ENCODE measurements at places on chromosomes 12 and 14.

DNA sequence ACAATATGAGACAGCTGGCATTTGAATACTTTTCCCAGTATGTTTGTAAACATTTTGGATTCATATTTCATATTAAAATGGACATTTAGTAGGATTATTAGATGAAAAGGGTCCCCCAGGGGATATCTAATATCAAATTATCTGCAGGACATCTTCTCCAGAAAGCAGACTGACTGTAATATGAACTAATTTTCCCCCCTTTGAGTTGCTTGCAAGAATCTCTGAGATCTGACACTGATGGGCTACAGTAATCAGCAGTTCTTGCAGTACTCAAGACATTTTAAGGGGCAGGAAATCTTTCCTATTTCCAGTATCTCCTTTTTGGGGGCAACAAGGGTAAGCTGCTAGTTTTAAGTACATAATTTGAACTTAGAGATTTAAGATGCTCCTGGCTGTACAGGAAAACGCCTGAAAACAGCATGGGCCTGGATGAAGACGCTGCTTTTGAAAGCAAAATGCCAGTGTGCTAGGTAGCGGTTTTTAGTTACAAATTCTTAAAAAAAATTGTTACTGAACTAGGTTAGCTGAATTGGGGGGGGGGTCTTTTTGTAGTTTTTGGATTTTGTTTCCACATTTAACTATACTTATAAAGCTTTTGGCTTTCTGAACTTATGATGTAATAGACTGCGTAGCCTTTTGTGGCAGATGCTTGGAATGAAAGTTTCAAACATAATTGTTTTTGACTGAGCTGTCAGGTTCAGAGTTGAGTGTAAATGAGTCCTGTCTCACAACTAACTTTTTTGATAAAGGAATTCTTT lies 2.2 kb downstream of the FRMD6 start:
- no peak for DNase-seq

GRCh38 chr12:79380402-79380801 lies 310.4 kb downstream of the PAWR start:
- no peak for DNase-seq

- no peak for DNase-seq
Observed at GRCh38 chr12:40351976-40352375, 127.2 kb downstream of the LRRK2 start.

- DNase-seq = no peak
Observed at GRCh38 chr12:69476276-69477017, 6.3 kb downstream of the FRS2 start.

DNA sequence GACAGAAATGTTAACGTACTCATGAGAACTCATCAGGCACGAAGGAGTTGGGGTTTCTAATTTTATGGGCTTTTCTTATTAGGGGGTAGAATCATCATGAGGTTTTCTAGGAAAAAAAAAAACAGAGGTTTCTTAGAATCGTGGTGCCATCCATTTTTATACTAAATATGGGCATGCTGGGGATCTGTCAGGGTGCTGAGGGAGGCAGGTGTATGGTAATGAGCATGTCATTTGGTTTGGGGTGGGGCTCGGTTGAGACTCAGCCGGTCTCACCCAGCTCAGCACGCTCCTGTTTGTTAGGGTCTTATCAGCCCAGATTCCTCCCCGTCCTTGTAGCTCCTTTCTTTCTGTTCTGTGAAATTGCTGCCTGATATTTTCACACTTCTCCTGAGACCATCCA lies 98.2 kb downstream of the DICER1 start:
- no peak for DNase-seq

DNA sequence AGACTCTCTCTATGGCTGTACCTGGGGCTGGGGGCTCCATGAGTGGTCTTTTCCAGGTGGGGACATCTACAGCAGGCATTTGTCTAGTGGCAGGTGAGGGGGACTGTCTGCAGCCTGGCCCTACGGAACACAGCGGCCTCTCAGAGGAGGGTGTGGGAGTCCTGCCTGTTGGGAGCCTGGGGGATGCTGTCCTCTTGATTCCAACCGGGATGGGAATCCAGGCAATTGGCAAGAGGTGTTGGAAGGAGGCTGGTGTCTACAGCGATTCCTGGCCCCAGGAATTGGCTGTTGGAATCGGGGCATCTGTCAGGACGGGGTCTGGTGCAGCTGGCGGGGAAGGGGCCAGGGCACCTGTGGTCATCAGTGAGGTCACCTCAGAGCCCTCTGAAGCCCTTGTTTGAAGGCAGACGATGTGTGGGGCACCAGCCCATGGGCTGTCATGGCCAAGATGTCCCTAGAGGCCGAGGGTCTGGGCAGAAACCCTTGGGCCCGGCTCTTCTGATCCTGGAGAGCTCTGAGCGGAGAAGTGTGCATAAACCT lies 386.3 kb downstream of the TMEM121 start:
- DNase-seq = no peak

GRCh38 chr12:70154960-70155589 lies 88.2 kb upstream of the CNOT2 start:
- no peak for DNase-seq
